ENCODE measurements at places on chromosomes 6 and 20.

- no peak for DNase-seq
Measured at GRCh38 chr20:1144401-1145172, 26.2 kb downstream of the PSMF1 start.

GRCh38 chr6:168885751-168886742, 367.6 kb downstream of the THBS2 start:
- DNase-seq = no peak

DNA sequence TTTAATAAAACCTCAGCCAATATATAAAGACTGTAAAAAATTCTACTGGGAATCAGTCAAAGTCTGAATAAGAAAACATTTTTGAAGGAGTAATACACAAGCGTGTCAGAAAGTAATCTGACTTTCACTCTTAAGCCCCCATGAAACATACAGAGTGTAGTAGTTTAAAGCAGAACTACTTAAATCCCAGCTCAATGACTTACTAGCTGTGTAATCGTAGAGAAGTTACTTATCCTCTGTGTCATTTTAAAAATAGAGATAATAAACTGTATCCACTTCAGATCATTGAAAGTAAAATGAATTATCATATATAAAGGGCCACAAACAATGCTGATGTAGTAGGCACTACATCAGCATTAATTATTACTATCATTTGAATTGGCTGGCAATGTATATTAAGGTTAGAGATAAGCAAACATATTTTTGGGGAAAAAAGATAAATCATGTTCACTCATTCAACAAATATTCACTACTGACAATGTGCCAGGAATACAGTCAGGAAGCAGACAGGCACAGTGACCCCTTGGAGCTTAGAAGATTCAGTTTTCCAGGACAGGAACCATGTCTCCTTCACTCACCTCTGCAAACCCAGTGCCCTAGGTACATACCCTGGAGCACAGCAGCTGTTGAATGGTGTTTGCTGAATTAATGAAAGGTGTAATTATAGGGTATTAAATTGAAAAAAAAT, 14.4 kb downstream of the REPS1 start:
- DNase-seq = no peak

DNA sequence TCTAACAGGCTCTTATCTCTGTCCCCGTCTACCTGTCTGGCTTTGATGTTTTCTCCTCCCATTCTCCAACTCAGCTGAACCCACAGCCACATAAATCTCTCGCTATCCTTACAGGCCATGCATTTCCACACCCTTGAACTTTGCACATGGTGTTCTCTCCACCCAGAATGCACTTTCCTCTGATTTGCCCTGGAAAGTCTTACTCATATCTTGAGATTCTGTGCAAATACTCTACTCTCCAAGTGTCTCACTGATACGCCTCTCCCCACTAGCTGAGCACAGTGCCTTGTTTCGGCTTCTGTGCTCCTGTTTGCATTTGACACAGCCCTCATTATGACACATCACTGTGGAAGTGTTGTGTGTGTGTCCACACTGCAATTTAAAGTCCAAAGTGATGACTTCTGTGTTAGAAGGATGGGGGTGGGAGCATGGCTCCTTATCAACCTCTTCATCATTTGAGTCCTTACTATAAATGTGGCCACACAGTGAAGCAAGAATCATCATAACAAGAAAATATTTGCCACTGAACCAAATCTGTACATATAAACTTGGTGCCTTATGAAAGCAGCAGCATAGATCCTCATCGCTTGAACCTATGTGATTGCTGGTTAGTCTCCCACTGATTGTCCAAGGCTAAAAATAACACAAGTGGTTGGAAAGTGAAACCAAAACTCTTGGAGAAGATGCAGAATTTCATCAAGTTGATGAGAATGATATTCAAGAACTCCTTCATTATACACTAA, 5.5 kb upstream of the PRELID3B start:
- DNase-seq = no peak

GRCh38 chr6:56450882-56451739, 191.6 kb downstream of the DST start:
- no peak for DNase-seq

- no peak for DNase-seq
Measured at GRCh38 chr20:44170816-44171410, 16.1 kb downstream of the JPH2 start.

- DNase-seq = no peak
Measured at GRCh38 chr20:37479266-37479665, 41.8 kb upstream of the NNAT start.

DNA sequence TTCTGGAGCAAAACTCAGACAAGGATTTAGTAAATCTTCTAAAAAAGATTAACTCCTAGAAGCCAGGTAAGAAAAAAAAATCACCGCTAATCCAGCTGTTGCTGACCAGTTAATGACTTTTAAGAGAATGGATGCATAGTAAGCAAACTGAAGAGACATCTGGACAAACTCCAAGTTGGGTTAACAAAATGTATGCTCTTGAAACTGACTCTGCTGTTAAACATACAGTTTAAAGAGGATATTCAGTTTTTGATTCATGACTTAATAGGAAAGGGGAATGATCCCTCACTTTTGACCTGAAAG, 70.4 kb downstream of the PLAGL1 start:
- no peak for DNase-seq

DNA sequence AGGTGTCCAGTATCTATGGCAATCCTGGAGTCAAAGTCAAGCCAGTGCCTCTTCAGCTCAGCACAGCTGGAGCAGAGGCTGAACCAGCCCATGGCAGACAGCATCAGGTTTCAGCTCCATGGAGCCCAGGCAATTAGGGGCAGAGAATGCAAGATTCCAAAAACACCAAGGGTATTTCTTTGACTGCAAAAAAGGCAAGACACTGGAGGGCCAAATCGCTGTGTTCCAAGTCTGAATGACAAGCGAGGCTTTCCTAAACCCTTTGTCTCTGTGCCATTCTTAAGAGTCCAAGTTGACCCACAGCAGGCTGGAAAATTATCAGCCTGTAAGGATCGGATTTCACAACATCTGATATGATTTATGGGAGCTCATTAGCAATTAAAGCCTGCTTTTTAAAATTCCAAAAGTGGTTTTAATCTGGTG, 49.7 kb upstream of the TGM3 start:
- DNase-seq = no peak

- DNase-seq = no peak
Measured at GRCh38 chr20:59014680-59015389, 4.4 kb upstream of the TUBB1 start.

GRCh38 chr6:83853178-83854000, at the start of gene RIPPLY2:
TSS of gene RIPPLY2 (plus strand) at chr6:83853360. CDS start at chr6:83853417, 57 bp downstream.
- DNase-seq = peak; percentile 35

DNA sequence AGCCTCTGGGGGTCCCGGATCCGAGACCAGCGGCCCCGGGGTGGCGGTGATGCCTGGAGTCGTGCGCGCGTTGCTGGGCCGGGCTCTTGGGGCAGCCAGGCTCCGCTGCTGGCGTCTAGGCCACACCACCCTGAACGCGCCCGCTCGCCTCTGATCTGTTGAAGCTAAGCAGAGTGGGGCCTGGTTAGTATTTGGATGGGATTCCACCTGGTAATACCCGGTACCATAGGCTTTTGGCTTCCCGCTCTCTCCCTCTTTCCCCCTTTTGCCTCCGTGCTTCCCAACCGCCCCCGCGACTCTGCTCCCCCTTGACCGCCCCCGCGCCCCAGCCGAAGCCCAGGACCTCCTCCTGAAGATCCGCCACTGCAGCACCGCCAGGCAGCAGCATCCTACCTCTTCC, 1383.5 kb upstream of the DEFB115 start:
- peak; percentile 74 for DNase-seq

- no peak for DNase-seq
Measured at GRCh38 chr20:58056921-58057686, 171.3 kb downstream of the ANKRD60 start.

GRCh38 chr6:30267423-30267822, 54.2 kb upstream of the TRIM26 start:
- no peak for DNase-seq

DNA sequence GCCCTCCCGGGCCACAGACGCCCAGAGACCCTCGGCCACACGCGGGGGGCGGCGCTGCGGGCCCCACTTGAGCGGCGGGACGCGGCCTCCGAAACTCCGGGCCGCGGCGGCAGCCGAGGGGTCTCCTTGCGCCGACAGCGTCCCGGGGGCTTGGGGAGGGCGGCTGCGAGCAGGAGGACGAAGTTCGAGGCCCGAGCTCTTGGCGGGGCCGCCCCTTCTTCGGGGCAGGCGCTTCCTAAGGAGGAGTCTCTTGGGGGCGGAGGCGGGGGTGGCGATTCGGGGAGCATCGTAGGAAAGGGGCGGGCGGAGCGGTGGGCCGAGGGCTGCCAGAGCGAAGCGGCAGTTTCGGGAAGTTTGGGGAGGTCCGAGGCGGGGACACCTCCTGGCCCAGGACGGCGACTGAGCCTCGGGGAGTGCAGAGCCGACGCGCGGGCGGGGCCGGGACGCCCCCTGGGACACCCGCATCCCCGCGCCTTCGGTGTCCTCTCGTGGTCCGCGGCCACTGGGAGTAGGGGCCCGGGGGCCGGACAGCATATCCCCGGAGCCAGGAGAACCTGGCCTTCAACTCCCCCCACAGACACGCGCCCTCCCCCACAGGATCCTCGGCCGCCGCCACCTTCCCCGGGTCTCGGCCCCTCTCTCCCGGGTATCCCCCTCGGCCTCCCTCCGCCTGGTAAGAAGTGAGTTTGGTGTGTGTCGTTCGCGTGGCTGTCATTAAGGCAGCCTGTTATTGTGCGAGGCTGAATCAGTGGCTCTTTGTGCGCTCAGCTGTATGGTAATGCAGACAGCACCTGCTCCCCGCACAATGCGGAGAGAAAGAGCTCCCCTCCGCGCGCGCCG, 613 bp upstream of the DLL1 start:
- DNase-seq = peak; percentile 73

DNA sequence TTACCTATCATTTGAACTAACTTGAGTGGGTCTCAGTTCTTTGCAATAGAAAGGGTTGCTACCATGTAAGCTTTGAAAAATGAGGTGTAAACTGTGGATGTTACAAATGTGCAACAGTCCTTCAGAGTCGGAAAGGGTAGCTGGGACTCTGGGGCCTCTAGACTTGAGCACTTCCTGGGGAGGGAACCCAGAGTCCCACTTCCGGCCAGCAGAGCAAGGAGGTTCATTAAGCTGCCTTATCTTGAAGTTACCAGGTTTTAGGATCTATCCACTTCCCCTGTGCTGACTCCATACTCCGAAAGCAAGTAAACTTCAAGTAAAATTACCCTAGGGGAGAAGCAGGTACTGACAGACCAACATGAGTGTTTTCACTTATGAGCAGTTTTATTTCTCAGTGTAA, 9.4 kb downstream of the TRIM10 start:
- no peak for DNase-seq

DNA sequence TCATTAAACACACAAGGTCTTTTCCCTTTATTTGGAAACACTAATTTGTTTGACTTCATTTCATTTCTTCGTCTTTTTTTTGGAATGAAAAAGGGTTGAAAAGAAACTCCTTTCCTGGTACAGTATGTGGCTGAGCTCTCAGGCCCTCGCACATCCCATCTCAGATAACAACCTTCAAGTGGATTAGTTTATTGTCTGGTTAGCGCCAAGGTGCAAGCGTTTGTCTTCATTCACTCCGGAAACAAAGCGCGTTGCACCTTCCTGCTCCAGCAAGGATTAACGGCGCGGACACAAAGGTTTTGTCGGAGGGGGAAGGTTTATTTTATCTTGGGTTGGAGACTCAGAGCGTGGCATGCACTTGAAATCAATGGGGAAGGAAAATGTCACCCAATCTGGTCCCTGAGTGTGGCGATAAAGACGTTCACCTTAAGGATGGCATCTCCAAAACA, 5.3 kb upstream of the NKX2-2 start:
- no peak for DNase-seq

DNA sequence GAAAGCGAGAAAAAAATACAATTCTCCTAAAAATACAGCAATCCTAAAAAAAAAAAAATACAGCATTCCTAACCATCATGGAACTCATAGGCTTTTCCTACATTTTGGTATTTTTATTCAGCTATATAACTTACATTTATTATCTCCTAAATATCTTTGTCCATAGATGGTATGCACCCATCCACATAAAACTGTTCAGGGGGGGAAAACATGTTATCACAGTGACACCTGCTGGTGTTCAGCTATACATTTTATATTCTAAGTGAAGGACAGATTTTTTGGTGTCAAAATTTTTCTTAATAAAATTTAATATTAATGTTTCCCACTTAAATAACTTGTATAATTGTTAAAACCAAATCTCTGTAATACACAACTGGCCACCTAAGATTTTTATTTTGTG, 58.0 kb downstream of the BLOC1S5 start:
- DNase-seq = peak; percentile 58

DNA sequence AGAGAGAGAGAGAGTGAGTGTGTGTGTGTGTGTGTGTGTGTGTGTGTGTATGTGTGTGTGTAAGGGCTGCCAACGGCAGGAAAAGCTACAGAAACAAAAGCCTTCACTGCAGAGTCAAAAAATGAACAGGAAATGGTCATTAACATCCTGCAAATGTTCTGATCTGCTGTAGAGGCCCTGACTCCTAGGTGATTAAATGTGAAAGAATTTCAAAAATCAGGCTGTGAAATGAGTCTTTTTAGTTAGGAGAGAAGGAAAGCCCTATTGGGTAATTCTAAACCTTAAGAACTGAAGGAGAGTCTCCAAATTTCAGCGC, 166.5 kb upstream of the MYLIP start:
- DNase-seq = no peak

DNA sequence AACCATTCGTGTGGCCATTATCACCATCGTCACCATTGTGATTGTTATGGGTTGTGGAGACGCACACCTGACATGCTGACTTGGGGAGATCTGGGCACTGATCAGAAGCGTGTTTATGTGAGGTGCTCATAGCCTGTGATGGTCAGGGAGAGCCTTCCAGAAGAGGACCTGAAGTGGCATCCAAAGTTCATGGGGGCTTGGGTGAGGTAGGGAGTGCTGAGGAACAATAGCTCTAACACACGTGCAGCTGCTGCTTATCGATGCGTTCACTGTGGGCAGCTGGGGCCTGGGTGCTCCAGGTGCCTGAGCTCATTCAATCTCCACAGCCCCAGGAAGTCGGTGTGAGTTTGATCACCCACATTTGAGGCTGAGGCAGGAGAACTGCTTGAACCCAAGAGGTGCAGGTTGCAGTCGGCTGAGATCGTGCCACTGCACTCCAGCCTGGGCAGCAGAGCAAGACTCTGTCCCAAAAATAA, 227.3 kb downstream of the PREX1 start:
- DNase-seq = no peak

- DNase-seq = no peak
Measured at GRCh38 chr20:45187693-45188092, 13.0 kb downstream of the PI3 start.

DNA sequence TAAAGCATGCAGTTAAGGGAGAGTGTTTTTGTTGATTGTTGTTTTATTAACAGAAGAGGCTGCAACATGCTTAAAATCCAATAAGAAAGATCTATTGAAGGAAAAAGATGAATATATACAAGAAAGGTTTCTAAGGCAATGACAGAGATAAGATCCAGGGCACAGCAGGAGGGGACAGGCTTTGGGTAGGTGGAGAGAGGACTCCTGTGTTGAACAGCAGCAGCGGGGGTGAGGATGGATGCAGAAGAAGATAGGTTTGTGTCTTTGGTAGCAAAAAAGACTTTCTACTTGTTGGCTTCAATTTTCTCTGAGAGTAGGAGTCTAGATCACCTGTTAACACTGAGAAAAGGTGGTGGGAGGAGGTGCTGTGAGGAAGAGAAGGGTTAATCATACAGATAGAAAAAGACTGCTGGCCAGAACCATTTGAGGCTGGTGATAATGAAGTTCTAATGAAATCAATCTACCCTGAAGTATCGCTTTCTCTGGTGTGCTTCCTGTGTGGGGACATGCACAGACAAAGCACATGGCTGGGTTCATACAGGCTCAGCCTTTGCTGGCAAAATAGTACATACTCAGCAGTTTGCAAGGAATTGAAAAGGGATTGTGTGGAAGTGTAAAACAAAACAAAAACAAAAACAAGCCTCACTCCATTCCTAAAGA, 17.2 kb upstream of the DST start:
- DNase-seq = no peak
